Activated CD4-positive, CD25-positive, alpha-beta regulatory T cell (primary cell): ENCODE measurements at places on chromosomes 2 and 18.

- DNase-seq, result no peak
Observed at GRCh38 chr2:151914989-151915628, 86.9 kb upstream of the ARL5A start.

DNA sequence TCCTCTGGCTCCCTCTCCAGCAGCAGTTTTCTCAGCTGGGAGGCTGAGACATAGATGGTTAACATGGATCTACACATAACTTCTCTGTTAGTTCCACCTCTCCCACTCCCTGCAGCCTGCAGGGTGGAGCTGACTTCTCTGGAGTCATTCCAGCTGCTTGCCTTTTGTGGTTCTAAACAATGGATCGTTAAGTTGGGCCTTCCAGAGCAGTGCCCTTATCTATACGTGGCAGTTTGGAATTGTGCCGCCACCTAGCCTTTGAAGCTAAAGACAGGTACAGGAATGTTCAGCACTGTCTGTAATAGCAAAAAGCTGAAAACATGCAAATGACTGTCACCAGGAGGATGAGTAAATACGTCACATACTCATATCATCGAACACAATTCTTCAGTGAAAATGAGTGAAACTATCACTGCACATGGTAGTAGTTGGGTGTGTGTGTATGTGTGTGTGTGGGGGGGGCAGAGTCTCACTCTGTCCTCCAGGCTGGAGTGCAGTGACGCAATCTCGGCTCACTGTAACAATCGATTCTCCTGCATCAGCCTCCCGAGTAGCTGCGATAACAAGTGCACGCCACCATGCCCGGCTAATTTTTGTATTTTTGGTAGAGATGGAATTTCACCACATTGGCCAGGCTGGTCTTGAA lies 50.3 kb downstream of the SH2D6 start:
- no peak for DNase-seq

GRCh38 chr18:51342815-51343214 lies 145.3 kb upstream of the MEX3C start:
- DNase-seq, result no peak

GRCh38 chr2:96698221-96698861 lies 41.5 kb downstream of the LMAN2L start:
- no peak for DNase-seq
